ENCODE measurements at places on chromosomes 2 and 18.

DNA sequence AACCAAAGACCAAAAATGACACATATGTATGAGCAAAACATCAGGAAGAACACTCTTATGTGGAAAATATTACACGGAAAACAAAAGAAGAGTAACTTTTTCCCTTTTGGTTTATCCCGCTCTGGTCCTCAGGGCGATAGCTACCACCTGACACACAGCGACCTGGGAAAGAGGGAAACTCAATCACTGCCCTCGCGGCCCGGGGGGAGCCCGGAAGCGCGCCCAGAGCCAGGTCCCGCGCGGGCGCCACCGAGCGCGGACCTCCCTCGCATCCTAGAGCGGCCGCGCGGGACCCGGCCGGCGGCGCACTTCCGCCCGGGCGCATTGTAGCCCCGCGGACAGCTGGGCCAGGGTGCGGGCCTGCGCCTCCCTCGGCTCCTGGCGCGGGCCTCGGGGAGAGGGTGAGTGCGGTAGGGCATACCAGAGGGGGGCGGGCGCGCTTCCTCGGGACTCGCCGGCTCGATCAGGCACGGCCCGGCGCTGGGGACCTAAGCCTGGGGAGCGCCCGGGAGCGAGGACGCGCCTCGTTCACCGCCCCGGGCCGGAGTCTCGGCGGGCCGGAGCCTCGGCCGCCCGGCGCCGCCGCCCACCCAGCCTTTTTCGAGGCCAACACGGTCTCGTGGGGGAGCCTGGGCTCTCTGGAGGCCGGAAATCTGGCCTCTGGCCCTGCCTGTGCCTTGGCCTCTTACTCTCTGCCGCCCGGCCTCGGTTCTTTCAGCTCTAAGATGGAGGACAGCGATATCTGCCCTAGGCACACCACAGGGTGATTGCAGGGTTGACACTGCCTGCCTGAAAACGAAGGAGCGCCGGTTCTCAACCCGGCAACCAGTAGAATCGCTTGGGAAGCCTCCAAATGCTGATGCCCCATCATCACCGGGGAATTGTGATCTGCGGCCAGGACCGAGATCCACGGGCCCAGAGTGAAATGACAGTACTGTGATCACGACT, at the start of gene ELAC1:
TSS of gene ELAC1 (plus strand) at position 327 of the 948 bp plus-strand sequence. CDS start 6,365 bp downstream, outside the sequence.
- peak; percentile 95 for DNase-seq

- peak; percentile 60 for DNase-seq
Observed at GRCh38 chr18:59056706-59057492, 82.8 kb upstream of the SEC11C start.

- DNase-seq = no peak
Observed at GRCh38 chr2:96517079-96517478, 11.9 kb upstream of the NEURL3 start.

DNA sequence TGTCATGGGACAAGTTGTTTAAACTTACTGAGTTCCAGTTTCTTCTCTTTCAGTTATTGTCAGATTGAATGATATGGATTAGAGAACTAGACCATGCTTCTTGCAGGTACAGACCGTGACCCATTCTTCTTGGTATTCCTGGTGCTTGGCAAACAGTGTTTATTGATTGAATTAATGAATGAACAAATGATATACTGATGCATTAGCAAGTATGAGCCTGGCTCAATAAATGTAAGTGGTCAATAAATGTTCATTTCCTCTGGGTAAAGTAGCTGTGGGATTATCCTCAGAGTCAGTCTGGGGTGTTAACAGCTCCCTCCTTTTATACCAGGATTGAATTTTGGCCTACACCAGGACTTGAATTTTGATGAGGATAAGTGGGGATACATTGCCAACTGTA, 160.2 kb downstream of the ZEB2 start:
- no peak for DNase-seq

DNA sequence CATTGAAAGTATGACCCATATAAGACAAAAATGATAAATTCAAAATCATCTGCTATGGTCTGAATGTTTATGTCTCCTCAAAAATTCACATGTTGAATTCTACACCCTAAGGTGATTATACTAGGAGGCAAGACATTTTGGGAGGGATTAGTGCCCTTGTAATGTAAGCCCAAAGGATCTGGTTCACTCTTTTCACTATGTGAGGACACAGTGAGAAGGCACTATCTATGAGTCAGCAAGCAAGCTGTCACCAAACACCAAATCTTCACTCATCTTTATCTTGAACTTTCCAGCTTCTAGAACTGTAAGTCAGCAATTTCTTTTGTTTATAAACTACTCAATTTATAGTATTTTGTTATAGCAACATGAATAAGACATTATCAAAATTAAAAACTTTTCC, 284.7 kb upstream of the ZC3H15 start:
- no peak for DNase-seq

DNA sequence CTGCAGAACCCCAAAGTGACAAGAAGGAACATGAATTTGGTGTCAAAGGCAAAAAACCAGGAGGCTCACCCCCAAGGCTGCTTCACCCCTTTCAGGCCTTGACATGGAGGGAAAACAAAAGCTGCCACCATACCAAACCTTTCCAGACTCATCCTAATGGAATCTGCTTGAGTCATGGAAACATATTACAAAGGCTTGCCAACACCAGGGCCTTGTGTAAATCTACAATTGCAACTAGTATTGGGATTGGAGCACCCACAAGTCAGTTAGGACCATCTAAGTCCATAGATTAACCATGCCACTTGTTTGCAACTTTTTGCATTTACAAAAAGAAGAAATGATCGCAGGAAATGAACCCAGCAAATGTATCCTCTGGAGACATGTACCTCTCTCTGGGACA, 297.6 kb downstream of the CDCA7 start:
- no peak for DNase-seq

DNA sequence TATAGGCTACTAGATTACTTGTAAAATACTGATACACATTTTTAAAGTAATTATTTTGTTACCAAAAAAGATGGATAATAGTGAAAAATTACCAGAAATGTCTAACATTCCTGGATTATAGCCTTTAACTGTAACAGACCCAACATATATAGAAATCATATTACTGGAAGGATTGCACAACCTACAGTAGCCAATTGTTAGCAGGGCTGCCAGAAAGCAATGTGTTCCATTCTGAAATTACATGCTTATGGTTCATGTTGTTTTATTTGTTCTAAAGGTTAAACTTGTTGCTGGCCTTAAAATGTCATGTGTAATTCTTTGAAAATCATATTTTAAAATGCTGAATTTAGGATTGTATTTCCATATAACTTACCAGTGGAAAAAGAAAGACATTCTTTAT, 793.6 kb upstream of the ACVR2A start:
- no peak for DNase-seq

DNA sequence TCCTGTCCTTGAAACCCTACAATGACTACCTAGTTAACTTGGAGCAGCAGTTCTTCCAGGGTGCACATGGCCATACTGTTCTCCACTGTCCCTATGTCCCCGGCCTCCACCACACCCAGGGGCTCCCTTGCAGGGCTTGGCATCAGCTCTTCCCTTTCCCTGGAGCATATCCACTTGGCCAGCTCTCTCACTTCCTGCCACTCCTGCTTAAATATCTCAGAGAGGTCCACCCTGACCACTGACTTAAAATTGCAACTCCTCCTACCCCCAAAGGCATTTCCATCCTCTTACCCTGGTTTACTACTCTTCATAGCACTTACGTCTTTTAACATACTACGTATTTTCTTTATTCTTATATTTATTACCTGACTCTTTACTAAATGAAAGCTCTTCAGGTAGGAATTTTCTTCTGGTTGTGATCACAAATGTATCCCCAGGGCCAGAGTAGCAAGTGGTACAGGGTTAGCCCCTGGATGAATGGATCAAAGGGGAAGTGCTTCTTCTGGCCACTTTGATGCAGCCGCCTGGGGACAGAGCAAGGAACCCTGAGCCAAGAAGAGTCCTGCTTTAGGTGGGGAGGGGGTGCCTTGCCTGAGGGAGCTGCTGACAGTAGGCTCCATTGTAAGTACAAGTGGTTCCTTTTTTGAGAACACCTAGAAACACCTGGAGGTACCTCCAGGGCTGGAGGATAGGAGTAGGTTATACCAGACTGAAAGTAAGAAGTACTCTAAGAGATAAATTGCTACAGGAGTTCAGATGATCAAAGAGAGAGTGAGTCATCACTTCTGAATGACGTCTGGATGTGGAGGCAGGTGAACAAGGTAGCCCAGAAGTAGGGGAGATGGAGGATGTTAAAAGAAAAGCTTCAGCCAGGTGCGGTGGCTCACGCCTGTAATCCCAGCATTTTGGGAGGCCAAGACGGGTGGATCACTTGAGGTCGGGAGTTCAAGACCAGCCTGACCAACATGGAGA, 82.2 kb downstream of the SOCS6 start:
- no peak for DNase-seq

DNA sequence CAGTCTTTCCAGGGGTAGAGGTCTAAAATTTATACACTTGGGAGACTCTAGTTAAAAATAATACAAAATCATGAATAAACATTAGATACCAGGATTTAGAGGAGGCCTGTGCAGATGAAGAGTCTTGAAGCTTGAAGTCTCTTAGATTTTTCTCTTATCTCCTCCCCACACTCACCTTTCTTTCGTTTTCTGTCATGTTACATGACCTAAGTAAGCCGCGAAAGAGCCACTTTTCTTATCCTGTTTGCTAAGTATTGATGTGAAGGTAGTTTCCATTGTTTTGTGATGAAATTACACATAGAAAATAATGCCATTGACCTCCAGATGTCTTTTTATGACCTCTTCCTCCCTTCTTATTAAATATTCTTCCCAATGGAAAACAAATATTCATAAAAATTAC, 367.8 kb downstream of the LRRTM1 start:
- no peak for DNase-seq

GRCh38 chr18:9608298-9608697, 6.1 kb downstream of the PPP4R1 start:
- DNase-seq = no peak

DNA sequence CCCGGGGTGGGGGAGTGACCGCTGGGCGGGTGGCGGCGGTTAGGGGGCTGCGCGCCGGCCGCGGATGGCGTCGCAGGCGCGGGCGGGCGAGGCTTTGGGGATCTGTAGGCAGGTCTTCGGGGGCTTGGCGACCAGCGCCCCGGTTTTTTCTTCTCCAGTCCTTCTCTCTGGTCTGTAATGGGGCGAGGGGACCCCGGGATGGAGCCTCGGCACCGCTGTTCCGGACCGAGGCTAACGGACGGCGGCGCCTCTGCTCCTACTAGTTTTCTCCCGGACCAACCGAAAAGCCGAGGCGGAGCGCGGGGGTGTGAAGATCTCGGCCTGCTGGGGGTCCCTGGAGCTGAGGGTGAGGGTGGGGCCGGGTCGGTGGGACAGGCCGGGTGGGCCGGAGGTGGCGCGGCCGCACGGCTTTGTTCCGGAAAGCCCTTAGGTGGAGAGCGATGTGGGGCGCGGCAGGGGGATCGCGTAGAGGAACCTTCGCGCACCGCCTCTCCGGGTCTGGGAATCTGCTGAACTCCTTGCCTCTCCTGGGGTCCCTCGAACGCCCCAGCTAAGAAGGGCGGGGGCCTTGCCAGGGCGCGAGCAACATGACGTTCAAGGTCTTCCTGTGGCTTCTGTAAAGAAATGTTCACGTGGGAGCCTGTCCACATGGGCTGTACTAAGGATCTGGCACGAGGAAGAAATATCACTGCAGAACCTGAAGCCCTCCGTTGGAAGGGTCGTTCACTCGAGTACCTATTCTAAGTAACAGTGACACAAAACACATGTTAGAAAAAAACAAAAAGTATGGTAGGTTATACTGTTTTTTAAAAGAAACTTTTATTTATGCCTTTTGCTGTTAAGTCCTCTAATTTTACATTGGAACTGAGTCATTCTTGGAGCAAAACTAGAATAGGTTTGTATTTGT, 861 bp downstream of the SLC39A10 start:
- DNase-seq = peak; percentile 64

DNA sequence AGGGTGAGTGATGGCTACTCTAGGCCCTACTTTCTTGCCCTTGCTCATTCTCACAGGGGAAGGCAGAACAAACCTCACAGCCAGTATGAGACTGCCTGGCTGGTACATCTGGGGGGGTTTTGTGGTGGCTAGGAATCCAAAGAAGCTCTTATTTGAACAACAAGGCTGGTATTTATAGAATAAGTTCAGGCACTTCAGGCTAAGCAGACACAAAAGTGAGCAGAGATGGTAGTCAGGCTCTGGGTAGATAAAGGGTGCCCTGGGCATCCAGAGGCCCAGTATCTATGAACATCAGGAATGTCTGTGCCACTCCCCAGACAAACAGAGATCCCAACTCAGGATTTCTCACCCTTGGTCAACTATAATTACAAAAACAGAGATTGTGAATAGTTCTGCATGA, 57.2 kb upstream of the RTN4 start:
- no peak for DNase-seq

DNA sequence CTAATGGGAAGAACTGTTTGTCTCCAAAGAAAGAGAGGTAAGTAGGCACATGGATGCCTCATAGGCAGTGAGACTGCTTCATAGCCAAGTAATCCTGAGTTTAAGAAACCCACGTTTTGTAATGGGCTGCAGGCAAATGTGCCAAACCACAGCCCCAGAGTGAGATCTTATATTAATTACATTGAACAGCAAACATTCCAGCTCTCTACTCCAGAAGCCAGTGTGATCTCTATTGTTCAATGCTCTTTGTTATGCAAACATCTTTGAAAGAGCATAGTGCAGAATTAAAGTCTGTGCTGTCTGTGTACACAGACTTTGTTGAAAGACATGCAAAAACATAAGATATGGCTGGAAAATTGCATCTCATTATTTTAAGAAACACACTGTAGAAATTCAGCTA, 720.8 kb upstream of the REG3G start:
- DNase-seq = peak; percentile 62

GRCh38 chr2:100801402-100801801, 18.5 kb upstream of the NPAS2 start:
- no peak for DNase-seq

- no peak for DNase-seq
Observed at GRCh38 chr2:238850091-238850490, 2.2 kb downstream of the TWIST2 start.

DNA sequence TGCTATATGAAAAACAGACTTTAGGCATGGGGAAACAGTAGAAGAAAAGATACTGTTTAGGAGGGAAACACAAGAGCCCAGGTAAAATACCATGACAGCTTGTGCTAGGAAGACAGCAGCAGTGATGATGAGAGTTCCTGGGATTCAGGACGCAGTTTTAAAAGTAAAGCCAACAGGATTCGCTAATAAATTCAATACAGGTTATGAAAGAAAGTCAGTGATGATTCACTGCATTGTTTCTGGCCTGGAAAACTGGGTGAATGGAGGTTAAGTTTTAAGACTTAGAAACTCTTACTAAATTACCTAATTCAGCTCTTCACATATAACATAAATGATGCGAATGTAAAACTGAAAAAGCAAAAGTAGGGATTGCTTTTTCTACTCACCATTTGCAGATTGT, 27.9 kb upstream of the RNU4ATAC start:
- no peak for DNase-seq

GRCh38 chr2:113216321-113216720, 42.5 kb downstream of the PSD4 start:
- DNase-seq = peak; percentile 33

GRCh38 chr2:132811148-132811915, 141.3 kb upstream of the LYPD1 start:
- DNase-seq = no peak

DNA sequence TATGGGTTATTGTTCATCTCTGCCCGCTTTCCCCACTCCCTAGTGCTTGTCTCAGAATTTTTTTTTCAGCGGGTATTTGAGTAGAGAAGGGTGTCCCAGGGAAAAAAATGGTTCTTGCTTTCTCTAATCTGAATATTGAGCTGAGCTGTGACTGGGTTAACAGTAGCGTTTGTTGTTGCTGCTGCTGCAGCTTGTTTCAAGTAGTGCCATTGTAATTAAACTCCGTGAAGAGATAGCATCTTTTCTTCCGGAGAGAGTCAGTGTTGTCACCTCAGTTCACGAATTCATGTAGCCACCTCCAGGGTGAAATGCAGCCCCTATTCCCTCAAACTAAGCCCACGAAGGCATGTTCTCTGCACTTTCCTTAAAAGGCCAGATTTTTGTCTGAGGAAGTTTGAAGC, 1.5 kb upstream of the AAK1 start:
- DNase-seq = peak; percentile 19
